ENCODE measurements at places on chromosomes 12 and 14. TPM values are rescaled to one million over a fixed set of nuclear protein-coding genes. Genes with fewer than 3 reads are reported as not detected.

The ACOT6 gene
- not detected for total RNA-seq

DNA sequence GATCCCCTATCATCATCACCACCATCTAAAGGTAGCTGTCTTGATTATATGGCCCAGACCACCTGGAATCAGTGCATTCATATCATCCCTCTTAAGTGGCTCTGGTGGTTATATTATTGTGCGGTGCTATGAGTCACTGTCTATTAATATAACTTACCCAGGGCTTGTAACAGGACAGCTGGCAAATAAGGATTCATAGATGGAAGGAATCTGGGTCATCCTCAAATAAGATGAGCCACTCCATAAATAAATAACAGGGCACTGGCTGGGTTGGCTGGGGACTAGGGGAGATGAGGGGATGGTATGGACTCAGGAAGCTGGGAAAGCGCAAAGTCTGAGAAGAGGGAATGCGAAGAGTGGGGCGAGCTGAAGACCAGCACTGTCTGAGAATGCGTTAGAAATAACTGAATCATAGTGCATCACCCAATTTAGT, 216.1 kb downstream of the NUAK1 start:
- DNase-seq = no peak

DNA sequence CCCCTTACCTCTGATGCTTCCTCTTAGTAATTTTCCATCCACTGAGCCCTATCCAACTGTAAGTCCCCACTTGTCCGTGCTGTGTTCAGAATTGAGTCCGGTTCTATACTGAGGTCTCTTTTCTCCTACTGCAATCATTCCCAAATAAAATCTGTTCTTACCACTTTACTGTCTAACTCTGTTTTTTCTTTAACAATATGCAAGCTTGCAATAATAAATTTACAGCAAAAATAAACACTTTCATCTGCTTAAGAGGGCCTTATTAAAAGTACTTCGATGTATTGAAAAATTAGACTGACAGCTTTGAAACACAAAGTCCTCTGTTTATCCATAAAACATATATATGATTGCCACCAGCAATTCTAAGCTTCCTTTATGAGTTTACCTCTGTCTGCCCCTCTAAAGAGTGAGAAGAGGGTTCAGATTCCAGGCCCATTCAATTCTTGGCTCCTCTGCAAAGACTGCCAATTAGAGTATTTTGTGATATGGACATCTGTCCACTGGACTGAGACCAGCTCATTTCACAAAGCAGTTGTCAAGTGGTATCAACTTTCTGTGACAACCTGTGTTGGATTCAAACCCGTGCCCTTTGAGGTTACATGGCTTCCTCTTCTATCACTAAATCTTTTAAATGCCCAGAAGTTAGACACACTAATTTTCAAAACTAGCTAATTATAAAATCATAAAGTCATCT, 39.9 kb upstream of the G2E3 start:
- DNase-seq = no peak

DNA sequence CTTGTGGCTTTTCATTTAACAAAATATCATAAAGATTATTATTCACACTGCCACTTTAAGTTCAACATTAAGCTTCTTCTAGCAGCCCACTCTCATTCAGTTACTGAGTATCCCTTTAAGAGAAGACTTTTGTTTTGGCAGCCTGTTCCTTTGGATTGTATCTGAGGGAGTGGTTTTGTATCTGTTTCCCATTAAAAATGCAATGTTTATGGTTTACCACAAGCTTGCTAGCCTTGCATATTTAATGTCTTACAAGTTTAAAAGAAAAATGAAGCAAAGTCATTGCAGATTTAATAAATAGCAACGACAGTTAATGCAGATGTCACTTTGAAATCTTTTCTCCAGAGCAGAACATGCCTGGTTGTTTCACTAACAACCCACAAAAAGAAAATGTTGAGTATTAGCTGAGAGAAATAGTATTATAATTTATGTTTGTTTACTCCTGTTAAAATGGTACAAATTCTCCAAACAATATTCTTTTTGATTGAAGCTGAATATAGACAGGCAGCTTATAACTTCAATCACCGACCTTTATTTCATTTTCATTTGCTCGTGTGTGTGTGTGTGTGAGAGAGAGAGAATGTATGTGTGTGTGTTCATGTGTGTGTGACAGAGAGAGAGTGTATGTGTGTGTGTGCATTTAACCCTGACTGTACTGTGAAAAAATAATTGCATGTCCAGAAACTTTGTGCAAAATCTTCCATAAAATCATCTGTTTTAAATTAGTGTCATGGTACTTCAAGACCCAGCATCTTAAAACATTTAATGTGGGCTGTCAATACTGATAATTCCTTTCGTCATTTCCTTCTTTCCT, 1.8 kb downstream of the DCN start:
- no peak for DNase-seq

DNA sequence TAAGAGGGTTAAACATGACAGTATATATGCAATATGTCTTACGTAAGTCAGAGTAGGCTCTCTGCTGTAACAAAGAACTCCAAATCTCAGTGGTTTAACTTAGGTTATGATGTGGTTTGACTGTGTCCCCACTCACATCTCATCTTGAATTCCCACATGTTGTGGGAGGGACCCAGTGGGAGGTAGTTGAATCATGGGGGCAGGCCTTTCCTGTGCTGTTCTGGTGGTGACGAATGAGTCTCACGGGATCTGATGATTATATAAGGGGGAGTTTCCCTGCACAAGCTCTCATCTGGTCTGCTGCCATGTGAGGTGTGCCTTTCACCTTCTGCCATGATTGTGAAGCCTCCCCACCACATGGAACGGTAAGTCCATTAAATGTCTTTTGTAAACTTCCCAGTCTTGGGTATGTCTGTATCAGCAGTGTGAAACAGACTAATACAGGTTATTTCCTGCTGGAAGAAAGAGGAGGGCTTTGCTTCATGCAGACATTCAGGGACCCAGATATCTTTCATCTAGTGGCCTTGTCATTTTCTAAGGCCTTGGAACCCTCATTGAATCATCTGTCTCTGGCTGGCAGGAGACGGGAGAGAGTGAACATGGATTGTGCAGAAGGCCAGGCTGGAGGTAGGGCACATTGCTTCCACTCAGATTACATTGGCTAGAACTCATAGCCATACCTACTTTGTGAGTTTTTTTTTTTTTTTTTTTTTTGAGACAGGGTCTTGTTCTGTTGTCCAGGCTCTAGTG, 96.1 kb downstream of the CRADD start:
- no peak for DNase-seq

- DNase-seq = no peak
Measured at GRCh38 chr12:96015672-96016071, 19.5 kb upstream of the HAL start.

The SERPINA5 gene
- 6.8 TPM for total RNA-seq

DNA sequence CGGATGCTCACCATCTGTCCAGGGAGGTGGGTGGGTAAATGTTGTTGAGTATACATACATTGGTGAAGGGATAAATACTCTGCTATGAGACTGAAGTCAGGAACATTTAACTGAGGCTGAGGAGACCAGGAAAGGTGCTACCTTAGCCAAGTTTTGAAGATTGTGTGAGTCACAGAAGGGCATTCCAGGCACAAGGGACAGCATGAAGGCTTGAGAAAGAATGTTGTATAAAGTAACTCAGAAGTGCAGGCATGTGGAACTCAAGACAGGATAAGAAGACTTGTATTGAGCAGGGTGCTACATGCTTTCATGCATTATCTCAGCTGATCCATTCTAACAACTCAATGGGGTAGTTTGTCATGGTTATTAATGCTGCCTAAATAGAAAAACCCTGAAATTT, 112.7 kb downstream of the IPO8 start:
- no peak for DNase-seq

GRCh38 chr12:114439817-114440216, 33.9 kb upstream of the TBX5 start:
- DNase-seq = no peak

The PKP2 gene
- 8.8 TPM for total RNA-seq

The PTPN21 gene
- total RNA-seq = 38.6 TPM

DNA sequence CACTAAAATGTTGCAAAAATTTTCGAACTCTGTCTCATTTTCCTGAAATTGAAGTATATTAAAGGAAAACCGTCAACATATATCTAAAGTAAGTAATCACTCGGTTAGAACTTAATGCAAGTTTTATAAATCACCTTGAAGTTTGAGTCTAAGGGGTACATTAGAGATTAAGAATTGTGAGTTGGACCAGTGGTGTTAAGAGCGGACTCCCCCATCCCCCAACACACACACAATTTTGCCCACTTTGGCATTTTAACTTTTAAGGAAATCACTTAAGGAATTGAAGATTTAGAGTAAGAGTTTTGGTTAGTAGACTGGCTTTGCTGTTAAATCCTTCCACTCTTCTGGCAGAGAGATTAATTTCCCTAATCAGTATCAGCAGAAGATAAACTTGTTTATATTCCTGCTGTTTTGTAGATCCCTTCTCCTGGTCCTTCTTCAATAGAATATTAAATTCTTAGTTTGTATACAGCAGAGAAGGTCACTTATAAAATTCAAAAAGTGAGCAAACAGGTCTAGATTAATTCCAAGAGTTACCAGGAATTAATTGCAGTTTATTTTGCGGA, 1.5 kb downstream of the HIF1A start:
- DNase-seq = no peak

Data from thoracic aorta (tissue), 2 donors.